ENCODE measurements at places on chromosomes 2 and 18. TPM values are rescaled to one million over a fixed set of nuclear protein-coding genes. Genes with fewer than 3 reads are reported as not detected.

The POTEC gene
- 0.01 TPM for polyA plus RNA-seq

The KRTCAP3 gene
- polyA plus RNA-seq = 59.4 TPM

The EN1 gene
- polyA plus RNA-seq = not detected

The ALLC gene
- not detected for polyA plus RNA-seq

The TUBA4B gene
- polyA plus RNA-seq = 0.67 TPM

The HOXD4 gene
- not detected for polyA plus RNA-seq

The COBLL1 gene
- polyA plus RNA-seq = 10.1 TPM

The ABHD1 gene
- polyA plus RNA-seq = not detected

Measured in small intestine (tissue), 16 donors.